ENCODE measurements at places on chromosomes 5 and 9. TPM values are rescaled to one million over a fixed set of nuclear protein-coding genes. Genes with fewer than 3 reads are reported as not detected.
A peak's percentile ranks its signal among the peaks of the same experiment; 100 is the strongest.

The CD14 gene
- 2.3 TPM for total RNA-seq

DNA sequence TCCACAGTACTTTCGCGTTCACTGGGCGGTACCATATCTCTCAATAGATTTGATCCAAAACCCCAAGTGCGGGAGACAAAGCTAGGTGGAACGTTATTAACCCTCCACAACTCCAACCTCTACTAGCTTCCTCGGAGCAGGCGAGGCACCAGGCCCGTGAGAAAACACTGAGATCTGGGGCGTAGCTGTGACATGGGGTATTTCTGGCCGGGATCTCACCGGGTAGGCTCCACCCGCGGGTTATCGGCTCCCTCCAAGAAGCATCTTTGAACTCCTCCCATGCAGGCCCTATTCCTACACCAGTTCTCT is 350 bp upstream of the SLC25A46 start:
- DNase-seq: no peak

The PCDHB10 gene
- 3.9 TPM for total RNA-seq

The SKIC3 gene
- total RNA-seq: 94.5 TPM

The ALG2 gene
- total RNA-seq: 67.8 TPM

DNA sequence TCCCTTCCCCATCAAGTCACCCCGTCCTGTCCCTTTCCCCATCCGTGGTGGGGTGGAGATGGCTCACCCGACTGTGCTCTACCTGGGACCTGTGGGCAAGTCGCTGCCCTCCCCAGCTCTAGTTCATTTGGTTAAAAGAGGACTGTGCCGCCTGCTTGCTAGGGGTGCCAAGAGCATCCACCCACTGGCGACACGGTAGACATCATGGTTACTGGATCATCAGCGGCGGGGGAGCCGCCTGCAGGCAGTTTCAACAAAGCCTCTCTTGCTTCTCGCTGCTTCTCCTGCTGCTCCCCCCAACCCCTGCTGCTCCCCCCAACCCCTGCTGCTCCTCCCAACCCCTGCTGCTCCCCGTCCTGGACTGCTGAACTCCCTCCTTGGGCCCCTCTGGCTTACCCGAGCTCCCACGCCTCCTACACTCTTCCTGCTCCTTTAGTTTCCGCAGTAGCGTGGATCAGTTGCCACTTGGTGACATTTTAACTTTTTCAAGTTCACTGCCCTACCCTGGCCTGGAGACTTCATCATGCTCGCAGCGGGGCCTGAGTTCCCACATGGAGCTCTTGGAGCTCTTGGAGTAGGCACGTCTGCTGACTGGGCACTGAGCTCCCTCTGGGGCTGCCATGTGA is 22.0 kb upstream of the SCGB3A1 start:
- no peak for DNase-seq

DNA sequence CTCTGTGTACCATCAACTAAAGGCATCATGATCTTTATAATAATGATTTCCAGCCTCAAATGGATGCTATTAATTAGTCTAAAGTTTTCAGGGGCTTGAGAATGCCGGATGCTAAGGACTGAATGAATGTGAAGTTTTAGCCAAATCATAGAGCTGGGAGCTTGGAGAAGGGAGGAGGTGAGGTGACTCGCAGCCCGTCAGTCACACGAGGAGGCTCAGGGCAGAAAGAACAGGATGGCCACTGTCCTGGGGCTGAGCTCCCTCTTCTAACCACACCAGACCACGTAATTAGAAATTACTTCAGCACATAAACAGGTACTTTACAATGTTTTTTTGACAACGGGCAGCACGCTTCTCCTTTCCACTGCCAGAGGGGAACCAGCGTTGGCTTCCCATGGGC is 222.6 kb downstream of the NPR3 start:
- no peak for DNase-seq

GRCh38 chr5:7577381-7577780 is 181.4 kb downstream of the ADCY2 start:
- DNase-seq: no peak

DNA sequence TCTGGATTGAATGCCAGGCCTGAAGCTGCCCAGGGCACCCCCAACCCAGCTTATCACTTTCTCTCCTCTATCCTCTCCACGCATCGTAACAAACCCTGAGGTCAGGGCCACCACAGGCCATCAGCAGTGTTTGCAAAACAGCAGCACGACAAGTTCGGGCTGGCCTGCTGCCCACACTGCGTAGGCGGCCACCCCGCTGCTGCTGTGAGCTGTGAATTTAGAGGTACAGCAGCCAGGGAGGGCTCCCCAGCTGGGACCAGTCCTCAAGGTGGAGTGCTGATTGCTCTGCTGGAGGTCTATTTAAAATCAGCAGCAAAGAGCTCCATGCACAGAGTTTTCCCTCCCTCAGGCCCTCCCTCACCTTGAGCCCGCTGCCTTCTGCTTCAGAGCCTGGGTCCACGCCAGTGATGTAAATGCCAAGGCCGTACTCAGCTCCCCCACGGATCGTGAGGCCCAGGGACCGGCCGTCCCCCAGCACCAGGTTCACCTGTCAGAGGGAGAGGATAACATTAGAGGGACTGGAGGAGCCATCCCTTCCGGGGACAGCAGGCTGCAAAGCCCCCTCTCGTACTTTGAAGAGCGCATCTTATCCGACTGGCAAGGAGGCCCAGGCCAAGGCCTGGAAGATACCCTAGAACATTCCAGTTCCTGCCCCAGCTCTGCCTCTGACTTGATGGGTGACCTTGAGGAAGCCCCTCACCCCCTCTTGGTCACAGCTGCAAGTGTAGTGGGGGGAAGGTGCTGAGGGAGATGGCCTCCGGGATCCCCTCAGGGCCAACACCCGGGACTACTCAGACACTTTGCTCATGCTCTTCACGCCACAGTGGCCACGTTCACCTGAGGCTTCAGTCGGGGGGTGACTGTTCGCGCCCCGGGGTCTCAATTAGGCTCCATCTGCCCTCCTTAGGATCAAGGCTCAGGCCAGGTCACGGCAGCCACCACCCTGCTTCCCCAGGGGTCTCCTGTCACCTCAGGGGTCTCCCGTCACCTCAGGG is 39.1 kb downstream of the WHRN start:
- DNase-seq: no peak

The SPAAR gene
- 0.31 TPM for total RNA-seq

DNA sequence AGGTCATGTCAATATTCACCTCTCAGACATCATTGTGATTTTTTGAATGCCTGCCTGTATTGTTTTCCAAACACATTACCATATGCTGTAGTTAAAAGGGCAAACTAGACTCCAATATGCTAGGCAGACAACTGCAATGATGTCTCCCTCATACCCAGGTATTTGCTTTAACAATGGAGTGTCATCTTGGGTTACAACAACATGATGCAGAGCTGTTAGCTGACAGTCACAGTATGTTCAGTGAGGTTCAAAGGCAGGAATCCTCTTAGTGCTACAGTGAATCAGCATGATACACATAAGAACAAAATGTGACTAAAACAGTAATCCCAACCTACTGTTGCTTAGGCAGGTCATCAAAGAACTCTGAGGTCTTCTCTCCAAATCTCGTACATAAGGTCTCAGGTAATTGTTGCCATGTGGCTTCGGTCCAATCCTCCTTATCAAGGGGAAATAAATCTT is 24.0 kb downstream of the OR1J1 start:
- no peak for DNase-seq

DNA sequence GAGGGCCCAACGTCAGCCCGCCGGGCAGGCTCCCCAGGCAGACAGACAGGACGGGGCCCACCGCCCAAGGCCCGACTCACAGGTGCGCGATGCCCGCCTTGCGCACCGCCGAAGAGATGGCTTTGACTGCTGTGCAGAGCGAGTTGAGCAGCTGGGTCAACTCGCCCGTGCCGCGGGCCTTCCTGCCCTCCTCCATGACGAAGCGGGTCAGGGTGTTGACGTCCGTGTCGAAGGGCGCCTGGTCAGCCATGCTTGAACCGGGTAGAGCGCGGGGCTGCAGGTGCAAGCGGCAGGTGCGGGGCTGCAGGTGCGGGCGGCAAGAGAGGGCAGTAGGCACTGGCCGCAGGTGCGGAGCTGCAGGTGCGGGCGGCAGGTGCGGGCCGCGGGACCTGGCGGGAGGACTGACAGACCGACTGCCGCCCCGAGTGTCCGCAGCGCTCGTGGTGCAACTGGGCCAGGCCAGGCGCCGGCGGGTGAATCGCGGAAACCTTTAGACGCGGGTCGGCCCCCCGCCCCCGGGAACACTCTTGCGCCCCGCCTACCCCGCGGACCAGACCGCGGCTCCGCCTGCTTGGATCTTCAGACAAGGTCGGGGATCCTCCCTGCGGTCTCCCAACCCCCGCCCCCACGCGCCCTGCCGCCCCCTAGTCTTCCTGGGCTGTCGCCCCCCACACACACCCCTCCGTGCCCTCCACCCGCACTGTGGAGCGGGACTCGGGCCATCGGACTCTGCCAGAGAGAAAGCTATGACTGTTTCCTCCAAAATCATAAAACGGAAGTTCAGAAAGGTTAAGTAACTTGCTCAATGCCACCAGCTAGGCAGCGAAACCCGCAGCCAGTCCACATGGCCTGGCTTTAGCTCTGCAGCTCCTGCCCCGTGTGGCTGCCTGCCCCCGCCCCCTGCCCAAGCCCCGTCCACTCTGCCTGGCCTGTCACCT is at the start of gene FBP1:
Gene FBP1 (minus strand): TSS at position 458 of the 938 bp plus-strand sequence. CDS start 208 bp downstream, at position 250.
- DNase-seq: no peak

GRCh38 chr9:129597355-129598088 is 23.4 kb downstream of the C9orf50 start:
- no peak for DNase-seq

DNA sequence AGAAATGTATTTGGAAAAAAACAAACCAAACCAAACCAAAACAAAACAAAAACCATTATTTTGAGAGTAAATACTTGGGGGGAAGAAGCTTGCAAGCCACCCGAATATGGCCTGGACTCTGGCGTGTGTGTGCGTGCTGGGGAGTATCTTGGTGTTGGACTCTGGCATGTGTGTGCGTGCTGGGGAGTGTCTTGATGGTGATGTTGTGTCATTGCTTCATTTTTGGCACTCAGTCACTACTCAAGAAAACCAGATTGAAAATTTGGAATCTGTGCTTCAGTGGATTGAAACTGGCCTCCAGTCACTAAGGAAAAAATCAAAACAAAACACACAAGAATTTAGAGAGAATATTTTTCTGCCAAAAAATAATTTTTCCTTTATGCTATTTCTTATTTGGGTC is 76.1 kb downstream of the ARRDC3 start:
- DNase-seq: no peak

The EIF4E1B gene
- not detected for total RNA-seq

The SLC45A2 gene
- not detected for total RNA-seq

The EMB gene
- 0.12 TPM for total RNA-seq

DNA sequence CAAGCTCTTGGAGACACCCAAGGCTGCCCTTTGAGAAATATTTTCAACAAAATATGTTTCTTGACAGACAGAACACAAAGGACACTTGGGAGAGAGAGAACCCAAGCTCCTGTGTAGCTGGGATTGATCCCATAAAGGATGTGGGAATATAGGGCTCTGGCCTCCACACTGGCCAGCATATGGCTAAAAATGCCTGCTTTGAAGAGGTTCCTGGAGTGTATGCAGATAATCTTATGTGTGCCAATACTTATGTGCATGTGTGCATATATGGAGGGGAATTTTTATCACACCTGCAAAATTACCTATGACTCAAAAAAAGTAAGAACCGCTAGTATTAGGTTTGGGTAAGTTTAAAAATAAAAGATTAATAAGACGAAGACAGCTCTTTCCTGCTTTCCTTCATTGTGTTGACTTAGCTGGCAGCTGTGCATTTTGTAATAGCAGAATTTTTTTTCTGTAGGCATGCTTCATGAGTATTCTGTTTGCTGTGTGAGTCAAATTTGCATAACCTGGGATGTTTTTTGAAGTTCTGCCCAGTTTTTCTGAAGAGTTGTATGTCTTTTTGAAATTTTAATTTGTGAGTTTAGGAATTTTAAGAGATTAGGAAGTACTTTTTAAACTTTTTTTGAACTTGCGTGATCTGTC is 42.6 kb downstream of the HACD4 start:
- no peak for DNase-seq

DNA sequence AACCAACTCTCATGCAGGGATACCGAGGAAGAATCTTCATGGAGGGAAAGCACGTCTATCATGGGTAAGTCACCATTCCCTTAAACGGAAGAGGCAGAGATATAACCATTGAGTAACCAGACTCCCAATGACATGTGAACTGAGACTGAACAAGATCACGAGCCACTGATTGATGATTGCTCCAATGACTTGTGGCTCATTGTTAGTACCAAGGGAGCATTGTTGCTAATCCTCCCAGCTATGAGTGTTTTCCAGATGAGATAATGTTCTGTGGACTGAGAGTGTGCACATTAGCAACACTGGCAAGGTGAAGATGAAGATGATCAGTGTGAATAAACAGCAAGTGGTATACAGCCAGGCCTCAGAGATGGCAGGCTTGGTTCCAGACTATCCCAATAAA is 219.2 kb upstream of the MAP3K1 start:
- DNase-seq: no peak

The ELOVL7 gene
- total RNA-seq: 8.2 TPM

- peak; percentile 83 for DNase-seq
These were observed 559.0 kb upstream of the RGMB start for GRCh38 chr5:98214240-98215051.

The ADAMTS6 gene
- 21.1 TPM for total RNA-seq

The LEAP2 gene
- total RNA-seq: 1.9 TPM

DNA sequence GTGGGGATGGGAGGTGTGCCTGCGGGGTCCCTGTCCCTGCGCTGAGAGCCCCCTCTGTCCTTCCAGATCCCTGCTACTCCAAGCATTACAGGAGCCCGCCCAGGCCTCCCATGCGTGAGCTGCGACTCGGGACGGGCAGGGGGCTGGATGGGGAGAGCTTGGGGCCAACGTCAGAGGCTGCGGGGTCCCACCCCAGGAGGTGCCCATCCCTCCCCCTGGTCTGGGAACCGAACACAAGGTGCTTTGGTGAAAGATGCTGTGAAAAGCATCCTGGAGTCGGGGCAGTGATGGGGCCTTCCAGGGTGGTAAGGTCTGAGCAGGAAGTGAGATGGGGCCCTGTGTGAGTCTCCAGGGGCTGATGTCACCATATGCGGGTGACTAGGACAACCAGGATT is 2.7 kb downstream of the LCN9 start:
- DNase-seq: no peak

DNA sequence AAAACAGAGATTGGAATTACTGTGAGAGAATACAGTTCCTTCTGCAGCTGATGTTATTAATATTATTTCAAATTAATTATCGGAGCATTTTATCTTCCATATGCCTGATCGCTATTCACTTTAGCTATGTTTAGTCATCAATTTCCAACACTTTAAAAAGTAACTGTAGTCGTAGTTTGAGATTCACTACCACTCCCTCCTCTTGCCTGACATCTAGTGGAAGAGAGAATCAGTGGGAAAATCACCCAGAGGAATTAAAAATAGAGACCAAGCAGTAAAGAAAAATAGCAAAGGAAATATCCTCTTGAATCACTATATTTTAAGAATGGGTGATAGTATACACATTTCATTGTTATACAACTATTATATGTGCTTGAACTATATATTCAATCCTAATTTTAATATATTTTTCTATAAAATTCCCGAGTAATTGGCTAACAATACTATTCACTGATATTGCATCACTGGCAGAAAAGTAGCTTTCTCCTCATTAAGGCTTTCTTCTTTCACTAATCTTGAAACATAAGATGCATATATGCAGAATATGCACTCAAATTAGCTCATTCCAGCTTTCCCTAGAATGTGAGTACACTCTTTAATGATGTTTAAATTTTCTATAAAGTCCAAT is 708.7 kb downstream of the CDH9 start:
- peak; percentile 40 for DNase-seq

GRCh38 chr5:14458414-14458813 is 123.2 kb upstream of the OTULINL start:
- DNase-seq: no peak

- DNase-seq: no peak
These were observed 3.0 kb downstream of the RECK start for GRCh38 chr9:36039696-36040095.

The SMIM33 gene
- not detected for total RNA-seq
